ENCODE measurements at places on chromosomes 5 and 9.

- DNase-seq = no peak
Measured at GRCh38 chr9:96555567-96556386, 63.9 kb downstream of the CDC14B start.

DNA sequence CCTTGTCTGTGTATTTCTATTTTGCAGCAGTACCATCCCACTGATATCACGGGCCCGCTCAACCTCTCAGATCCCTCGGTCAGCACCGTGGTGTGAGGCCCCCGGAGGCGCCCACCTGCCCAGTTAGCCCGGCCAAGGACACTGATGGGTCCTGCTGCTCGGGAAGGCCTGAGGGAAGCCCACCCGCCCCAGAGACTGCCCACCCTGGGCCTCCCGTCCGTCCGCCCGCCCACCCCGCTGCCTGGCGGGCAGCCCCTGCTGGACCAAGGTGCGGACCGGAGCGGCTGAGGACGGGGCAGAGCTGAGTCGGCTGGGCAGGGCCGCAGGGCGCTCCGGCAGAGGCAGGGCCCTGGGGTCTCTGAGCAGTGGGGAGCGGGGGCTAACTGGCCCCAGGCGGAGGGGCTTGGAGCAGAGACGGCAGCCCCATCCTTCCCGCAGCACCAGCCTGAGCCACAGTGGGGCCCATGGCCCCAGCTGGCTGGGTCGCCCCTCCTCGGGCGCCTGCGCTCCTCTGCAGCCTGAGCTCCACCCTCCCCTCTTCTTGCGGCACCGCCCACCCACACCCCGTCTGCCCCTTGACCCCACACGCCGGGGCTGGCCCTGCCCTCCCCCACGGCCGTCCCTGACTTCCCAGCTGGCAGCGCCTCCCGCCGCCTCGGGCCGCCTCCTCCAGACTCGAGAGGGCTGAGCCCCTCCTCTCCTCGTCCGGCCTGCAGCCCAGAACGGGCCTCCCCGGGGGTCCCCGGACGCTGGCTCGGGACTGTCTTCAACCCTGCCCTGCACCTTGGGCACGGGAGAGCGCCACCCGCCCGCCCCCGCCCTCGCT, 1.9 kb downstream of the LRRC26 start:
- DNase-seq = peak; percentile 6

DNA sequence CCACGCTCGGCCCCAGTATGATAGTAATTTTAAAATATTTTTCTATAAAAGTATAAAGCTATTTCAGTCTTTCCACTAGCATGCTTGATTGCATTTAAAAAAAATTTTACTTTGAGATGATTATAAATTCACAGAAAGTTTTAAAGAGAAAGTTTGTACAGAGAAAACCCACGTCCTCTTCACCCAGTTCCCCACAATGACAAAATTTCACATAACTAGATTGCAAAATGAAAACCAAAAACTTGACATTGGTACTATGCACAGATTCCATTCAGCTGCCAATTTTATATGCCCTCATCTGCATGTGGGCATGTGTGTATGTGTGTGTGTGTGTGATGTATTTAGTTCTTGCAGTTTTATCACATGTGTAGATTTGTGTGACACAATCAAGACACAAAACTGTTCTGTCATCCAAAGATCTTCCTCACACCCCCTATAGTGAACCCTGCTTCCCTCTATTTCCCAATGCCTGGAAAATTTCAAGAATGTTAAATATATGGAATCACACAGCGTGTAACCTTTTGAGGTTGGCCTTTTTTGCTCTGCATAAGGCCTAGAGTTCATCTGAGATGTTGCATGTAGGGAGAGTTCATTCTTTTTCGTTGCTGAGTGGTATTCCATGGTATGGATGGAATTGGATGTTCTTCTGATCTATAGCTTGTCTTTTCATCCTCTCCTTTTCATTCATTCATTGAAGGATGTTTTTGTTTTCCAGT, 56.9 kb upstream of the BARHL1 start:
- no peak for DNase-seq

- DNase-seq = no peak
Measured at GRCh38 chr5:170333161-170333910, 35.8 kb upstream of the LCP2 start.

DNA sequence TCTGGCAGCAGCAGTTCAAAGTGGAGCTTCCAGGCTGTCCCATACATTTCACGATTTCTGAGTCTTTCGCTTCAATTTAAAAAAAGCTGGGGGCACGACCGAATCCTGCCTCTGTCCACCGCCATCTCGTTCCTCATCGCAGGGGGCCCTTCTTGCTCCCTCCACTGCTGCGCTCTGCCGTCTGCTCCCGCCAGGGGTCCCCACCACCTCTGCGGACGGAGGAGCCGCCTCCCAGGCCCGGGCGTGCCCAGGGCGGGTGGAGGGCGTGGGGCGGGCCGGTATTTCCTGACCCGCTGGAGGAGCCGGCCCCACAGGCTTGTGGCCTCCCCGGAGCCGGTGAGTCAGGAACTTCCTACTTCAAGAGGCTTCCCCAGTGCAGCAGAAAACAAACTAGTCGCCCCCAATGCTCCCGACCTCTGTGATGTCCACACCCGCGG, 50.4 kb downstream of the USP20 start:
- DNase-seq = no peak

- no peak for DNase-seq
Measured at GRCh38 chr9:16039218-16039987, 486.6 kb downstream of the CCDC171 start.

- no peak for DNase-seq
Measured at GRCh38 chr9:131008909-131009618, at the start of gene LAMC3. LAMC3 (plus strand) TSS chr9:131009174; CDS start chr9:131009215, 41 bp downstream.

- no peak for DNase-seq
Measured at GRCh38 chr9:135326141-135326540, 153.4 kb upstream of the PPP1R26 start.

DNA sequence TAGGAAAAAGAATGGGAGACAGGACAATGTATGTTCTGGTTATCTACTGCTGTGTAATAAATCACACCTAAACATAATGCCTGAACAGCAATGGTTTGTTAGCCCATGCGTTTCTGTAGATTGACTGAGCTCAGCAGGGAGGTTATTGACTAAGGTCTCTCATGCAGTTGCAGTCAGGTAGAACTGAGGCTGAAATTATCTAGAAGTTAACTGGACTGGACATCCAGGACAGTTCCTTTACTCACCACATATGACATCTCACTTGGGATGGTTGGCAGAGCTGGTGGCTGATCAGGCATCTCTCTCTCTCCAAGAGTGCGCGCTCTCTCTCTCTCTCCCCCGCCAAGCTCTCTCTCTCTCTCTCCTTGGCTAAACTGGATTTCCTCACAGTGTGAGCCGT, 8.9 kb upstream of the FOXB2 start:
- no peak for DNase-seq

Measured in spinal cord (tissue), 10 donors.